ENCODE measurements at places on chromosomes 16 and 17. TPM values are rescaled to one million over a fixed set of nuclear protein-coding genes. Genes with fewer than 3 reads are reported as not detected.

DNA sequence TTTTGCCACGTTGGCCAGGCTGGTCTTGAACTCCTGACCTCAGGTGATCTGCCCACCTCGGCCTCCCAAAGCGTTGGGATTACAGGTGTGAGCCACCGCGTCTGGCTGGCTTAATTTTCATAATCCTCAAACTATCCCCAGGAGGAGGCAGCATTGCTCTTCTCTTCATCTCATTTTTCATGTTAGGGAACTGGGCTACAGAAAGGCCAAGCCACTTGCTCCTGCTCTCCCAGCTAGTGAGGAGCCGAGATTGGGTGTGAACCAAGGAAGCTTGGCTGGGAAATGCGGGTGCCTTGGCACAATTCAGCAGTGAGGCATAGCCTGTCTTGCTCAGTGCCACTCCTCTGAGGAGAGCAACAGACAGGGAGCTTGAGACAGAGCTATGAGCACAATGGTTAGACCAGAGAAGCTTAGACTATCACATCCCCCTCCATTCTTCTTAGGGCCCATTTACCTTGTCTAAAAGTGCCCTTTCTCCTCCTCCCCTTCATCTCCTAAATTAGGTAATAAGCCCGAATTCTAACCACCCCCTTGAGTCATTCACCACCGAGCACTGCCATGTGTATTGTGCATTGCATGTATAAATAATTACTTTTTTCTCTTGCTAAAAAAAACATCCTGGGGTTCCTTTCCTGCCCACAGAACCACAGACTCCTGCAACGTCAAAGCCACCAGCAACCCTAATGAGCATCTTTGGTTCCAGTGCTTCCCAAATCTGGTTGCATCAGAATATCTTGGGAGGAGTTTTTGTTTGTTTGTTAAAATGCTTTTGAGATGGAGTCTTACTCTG lies 20.0 kb upstream of the KIF19 start:
- no peak for DNase-seq
- H3K27ac ChIP-seq: no peak overlapping the region
- peaks cover 51% of the 10 kb centered on the region for H3K27me3 ChIP-seq
- no peaks in the 10 kb centered on the region for H3K4me1 ChIP-seq
- H3K4me3 ChIP-seq: no peak overlapping the region

- H3K27ac ChIP-seq: no peak overlapping the region
- no peak for DNase-seq
- no peaks in the 10 kb centered on the region for H3K36me3 ChIP-seq
- no peak overlapping the region for H3K4me3 ChIP-seq
- H3K4me1 ChIP-seq: no peaks in the 10 kb centered on the region
These were observed 588.6 kb upstream of the KIF2B start for GRCh38 chr17:53234138-53234537.

DNA sequence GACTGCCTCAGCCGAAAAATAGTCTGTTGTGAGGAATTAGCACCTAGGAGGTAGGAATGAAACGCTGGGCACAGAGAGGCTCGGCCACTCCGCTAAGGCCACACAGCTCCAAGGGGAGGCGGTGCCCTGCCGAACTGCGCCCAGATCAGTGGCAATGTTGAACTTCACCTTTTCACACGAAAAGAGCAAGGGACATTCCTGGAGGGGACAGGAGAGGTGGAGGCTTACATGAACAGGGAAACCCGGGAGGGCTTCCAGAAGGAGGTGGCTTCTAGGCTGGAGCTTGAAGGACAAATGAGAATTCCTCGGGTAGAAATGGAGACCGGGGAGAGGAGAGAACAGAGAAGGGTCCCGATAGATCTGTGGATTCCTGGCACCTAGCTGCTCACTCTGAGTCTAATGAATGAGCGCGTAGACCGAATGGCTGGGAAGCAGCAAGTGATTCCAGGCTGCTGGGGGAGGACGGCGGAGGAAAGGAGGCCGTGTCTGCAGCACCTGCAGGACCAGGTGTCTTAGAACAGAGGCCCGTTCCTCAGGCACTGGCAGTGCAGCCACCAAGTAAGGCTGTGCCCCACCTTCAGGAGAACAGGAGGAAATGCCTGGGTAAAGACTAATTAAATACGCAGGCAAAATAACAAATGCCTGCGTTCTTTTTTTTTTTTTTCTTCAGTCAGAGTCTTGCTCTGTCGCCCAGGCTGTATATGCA lies 722 bp upstream of the SLC38A10 start:
- peak overlapping the region; percentile 98 for H3K4me3 ChIP-seq
- H3K27me3 ChIP-seq: peaks cover 11% of the 10 kb centered on the region
- peak overlapping the region; percentile 59 for H3K27ac ChIP-seq
- peaks cover 41% of the 10 kb centered on the region for H3K36me3 ChIP-seq

GRCh38 chr16:619476-620100 lies 11.2 kb upstream of the WFIKKN1 start:
- no peak overlapping the region for H3K27ac ChIP-seq
- no peak overlapping the region for H3K4me3 ChIP-seq
- H3K4me1 ChIP-seq: no peaks in the 10 kb centered on the region
- no peaks in the 10 kb centered on the region for H3K27me3 ChIP-seq

GRCh38 chr16:4618645-4619418 lies 4.1 kb upstream of the UBALD1 start:
- no peak overlapping the region for H3K4me3 ChIP-seq
- H3K27me3 ChIP-seq: no peaks in the 10 kb centered on the region
- no peak for DNase-seq
- H3K27ac ChIP-seq: no peak overlapping the region
- H3K4me1 ChIP-seq: peaks cover 14% of the 10 kb centered on the region

- H3K27ac ChIP-seq: no peak overlapping the region
- H3K4me1 ChIP-seq: peaks cover 25% of the 10 kb centered on the region
- DNase-seq: no peak
- H3K36me3 ChIP-seq: peaks cover 33% of the 10 kb centered on the region
- H3K4me3 ChIP-seq: no peak overlapping the region
These were observed 283.1 kb downstream of the SEC14L1 start for GRCh38 chr17:77423589-77424451.

DNA sequence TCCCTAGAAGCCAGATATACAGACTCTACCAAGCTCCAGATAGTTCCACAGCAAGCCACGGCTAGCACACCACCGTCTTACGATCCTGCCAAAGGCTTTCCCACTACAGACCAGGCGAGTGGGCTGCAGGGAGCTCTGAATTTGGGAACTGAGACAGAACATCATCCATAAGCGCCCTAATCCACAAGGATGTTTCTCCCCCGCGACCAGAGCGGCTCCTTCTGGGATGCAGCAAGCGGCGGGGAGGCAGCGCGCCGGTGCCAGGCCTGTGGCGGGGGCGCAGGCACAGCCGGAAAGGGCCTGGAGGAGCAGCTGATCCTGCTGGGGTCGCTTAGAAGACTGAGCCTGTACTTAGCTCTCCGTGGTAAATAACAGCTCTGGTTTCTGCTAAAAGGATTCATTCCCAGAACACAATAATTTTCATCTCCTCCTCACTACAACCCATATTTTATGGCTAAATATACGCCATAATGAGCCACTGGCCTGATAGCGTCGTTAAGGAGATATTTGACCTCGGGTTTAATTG lies 16.2 kb upstream of the FOXF1 start:
- H3K4me3 ChIP-seq: no peak overlapping the region
- no peaks in the 10 kb centered on the region for H3K36me3 ChIP-seq
- no peak overlapping the region for H3K27ac ChIP-seq
- H3K4me1 ChIP-seq: no peaks in the 10 kb centered on the region

DNA sequence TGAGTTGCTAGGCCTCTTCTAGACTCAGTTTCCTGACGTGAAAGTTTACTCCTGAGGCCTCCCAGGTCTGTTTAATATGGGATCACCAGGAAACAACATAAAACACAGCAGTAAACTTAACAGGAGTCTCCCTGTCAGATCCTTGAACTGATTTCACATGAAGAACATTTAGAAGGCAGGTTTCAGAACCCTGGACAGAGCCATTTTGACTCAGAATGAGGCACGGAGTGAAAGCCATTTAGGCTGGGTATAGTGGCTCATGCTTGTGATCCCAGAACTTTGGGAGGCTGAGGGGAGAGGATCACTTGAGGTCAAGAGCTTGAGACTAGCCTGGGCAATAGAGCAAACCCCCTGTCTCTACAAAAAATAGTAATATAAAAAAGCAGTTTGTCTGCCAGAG lies 289.1 kb downstream of the CA10 start:
- peak; percentile 50 for DNase-seq
- H3K27ac ChIP-seq: no peak overlapping the region
- peaks cover 55% of the 10 kb centered on the region for H3K27me3 ChIP-seq
- no peaks in the 10 kb centered on the region for H3K4me1 ChIP-seq
- H3K4me3 ChIP-seq: no peak overlapping the region

GRCh38 chr17:79803997-79804855 lies 7.3 kb upstream of the CBX8 start:
- H3K27ac ChIP-seq: no peak overlapping the region
- peaks cover 12% of the 10 kb centered on the region for H3K36me3 ChIP-seq
- H3K4me3 ChIP-seq: peak overlapping the region; percentile 40
- H3K27me3 ChIP-seq: peaks cover 87% of the 10 kb centered on the region
- peaks cover 32% of the 10 kb centered on the region for H3K4me1 ChIP-seq
- DNase-seq: no peak

DNA sequence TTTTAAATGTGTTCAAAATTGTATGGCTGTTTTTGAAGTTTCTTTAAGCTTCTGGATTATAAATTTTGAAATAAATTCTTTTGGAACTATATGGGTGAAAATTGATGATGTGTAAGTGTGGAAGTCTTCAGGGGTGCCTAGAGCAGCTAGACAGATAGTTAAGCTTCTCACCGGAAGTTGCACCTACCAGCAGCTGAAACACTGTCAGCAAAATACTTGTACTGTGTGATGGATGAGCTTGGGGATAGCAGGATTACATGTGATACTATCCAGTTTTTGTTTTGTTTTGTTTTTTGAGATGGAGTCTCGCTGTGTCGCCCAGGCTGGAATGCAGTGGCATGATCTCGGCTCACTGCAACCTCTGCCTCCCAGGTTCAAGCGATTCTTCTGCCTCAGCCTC lies 19.7 kb downstream of the RBL2 start:
- H3K27ac ChIP-seq: no peak overlapping the region
- no peak overlapping the region for H3K4me3 ChIP-seq
- peaks cover 11% of the 10 kb centered on the region for H3K36me3 ChIP-seq
- DNase-seq: no peak

- H3K27me3 ChIP-seq: no peaks in the 10 kb centered on the region
- no peak for DNase-seq
- H3K4me1 ChIP-seq: no peaks in the 10 kb centered on the region
- H3K4me3 ChIP-seq: no peak overlapping the region
- no peaks in the 10 kb centered on the region for H3K36me3 ChIP-seq
These were observed 425.0 kb downstream of the CDH11 start for GRCh38 chr16:64696866-64697265.

- no peak for DNase-seq
- H3K4me1 ChIP-seq: no peaks in the 10 kb centered on the region
- no peak overlapping the region for H3K4me3 ChIP-seq
- no peak overlapping the region for H3K27ac ChIP-seq
- peaks cover 5% of the 10 kb centered on the region for H3K36me3 ChIP-seq
These were observed 2.6 kb upstream of the SRL start for GRCh38 chr16:4244254-4245076.

GRCh38 chr16:57837305-57838125 lies 35.2 kb upstream of the KIFC3 start:
- no peaks in the 10 kb centered on the region for H3K27me3 ChIP-seq
- no peak for DNase-seq
- H3K4me1 ChIP-seq: no peaks in the 10 kb centered on the region
- H3K36me3 ChIP-seq: no peaks in the 10 kb centered on the region

DNA sequence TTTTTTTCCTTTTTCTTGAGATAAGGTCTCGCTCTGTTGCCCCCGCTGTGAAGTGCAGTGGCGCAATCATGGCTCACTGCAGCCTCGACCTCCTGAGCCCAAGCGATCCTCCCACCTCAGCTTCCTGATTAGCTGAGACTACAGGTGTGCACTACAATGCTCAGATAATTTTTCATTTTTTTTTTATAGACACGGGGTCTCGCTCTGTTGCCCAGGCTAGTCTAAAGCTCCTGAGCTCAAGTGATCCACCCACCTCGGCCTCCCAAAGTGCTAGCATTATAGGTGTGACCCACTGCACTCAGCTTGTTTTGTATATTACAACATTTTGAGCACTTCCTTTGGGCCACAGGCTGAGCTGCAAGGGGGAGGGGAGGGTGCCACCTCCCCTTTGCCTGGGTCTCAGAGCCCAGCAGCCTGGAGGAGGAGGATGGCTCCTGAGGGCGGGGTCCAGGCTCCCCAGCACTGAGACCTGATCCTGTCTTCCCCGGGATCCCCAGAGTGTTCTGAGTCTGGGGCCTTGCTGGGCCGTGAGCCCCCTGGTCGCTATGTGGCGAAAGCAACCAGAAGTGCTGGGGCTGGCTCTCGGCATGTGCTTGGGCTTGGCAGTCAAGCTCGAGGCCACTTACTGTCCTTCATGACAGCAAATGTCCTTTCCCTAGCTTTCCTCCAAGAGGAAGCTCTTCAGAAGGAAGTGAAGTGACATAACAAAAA lies 8.1 kb downstream of the DEF8 start:
- no peaks in the 10 kb centered on the region for H3K4me1 ChIP-seq
- no peak overlapping the region for H3K27ac ChIP-seq
- no peak for DNase-seq
- H3K27me3 ChIP-seq: no peaks in the 10 kb centered on the region
- H3K4me3 ChIP-seq: no peak overlapping the region
- peaks cover 24% of the 10 kb centered on the region for H3K36me3 ChIP-seq

DNA sequence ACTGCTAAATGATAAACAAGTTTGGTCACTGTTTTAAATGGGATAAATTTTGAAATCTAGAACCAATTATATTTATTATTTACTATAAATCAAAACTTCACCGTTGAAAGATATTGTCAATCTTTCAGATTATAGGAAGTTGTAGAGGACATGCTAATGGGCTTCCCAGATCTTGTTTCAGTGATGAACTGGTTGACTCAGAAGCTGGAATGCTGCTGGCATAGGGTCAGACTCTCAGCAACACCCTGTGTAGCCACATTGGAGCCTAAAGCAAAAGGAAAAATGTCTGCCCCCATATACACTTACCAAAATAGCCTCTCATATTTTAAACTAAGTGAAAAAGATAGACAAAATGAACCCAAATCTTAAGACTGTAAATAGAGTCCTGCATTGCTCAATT lies 916.9 kb upstream of the SOX9 start:
- DNase-seq: no peak
- H3K27me3 ChIP-seq: no peaks in the 10 kb centered on the region
- no peak overlapping the region for H3K27ac ChIP-seq
- no peak overlapping the region for H3K4me3 ChIP-seq

- H3K27ac ChIP-seq: peak overlapping the region; percentile 61
- peaks cover 48% of the 10 kb centered on the region for H3K36me3 ChIP-seq
- DNase-seq: peak; percentile 95
- H3K27me3 ChIP-seq: peaks cover 44% of the 10 kb centered on the region
These were observed 2.5 kb upstream of the GSE1 start for GRCh38 chr16:85610446-85611193.

The PRAC2 gene
- not detected for total RNA-seq

The KCNH6 gene
- total RNA-seq: not detected

The CD300LB gene
- total RNA-seq: not detected

The ELMO3 gene
- 31.9 TPM for total RNA-seq

The HYDIN gene
- 2.9 TPM for total RNA-seq

The KIF2B gene
- not detected for total RNA-seq

The FGF11 gene
- total RNA-seq: 2.1 TPM

The FOXN1 gene
- total RNA-seq: not detected

The NGFR gene
- total RNA-seq: 0.66 TPM
